ENCODE measurements at places on chromosomes 4 and X.

DNA sequence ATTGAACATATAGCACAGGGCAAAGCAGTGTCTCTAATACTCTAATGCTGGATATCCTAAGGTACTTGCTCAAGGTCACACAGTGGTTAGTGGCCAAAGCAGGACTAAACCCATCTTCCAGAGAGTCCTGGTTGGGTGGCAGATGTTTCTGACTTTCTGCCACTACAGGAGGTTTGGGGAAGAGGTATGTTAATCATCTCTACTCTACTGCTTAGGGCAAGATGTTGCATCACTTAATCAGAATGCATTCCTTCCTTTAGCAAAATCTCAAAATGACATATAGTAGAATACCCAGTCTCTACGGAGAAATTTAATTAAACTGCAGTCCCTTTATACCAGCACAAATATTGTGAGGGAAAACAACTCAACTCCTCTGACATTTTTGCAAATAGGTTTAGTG, 190.7 kb upstream of the FAM241A start:
- no peak for DNase-seq

GRCh38 chrX:13257223-13258051, 62.4 kb downstream of the ATXN3L start:
- no peak for DNase-seq

- no peak for DNase-seq
Measured at GRCh38 chr4:48968814-48969213, 17.3 kb upstream of the CWH43 start.

- DNase-seq: no peak
Measured at GRCh38 chrX:118504581-118504980, 9.0 kb downstream of the DOCK11 start.

GRCh38 chrX:33923262-33923661, 208.9 kb downstream of the FAM47A start:
- no peak for DNase-seq

DNA sequence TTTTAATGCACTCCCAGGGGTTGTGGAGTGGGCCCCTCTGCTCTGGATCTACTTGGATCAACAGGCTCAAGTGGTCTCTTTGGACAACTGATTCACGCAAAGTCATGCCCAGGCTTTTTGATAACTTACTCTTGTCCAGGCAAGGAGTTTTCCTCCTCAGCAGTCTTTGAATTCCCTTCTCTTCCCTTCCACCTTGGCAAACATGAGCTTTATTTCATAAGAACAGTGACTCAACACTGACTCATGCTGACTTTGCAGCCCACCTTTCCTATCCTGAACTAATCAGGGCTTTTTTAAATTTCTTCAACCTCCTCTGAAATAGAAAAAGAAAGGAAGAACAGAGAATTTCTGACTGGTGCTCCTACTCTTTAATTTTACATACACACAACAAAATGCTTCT, 132.1 kb upstream of the LDB2 start:
- DNase-seq: no peak

DNA sequence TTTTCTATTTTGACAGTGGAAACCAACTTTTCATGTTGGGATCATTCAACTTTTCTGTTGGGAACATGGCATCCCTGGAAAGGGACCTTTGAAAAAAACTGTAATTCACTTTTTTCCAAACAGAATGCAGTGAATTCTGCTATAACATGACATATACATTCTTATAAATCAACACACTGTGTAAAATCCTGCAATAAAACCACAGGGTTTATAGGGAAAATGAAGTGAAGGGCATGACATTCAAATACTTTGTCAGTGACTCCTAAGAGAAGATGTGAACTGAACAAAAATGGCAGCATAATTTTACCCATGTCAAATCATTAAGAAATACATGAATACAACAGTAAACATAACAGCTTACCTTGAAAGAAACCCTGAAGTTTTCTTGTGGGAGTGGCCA, 264.5 kb upstream of the ANKRD50 start:
- DNase-seq: no peak

DNA sequence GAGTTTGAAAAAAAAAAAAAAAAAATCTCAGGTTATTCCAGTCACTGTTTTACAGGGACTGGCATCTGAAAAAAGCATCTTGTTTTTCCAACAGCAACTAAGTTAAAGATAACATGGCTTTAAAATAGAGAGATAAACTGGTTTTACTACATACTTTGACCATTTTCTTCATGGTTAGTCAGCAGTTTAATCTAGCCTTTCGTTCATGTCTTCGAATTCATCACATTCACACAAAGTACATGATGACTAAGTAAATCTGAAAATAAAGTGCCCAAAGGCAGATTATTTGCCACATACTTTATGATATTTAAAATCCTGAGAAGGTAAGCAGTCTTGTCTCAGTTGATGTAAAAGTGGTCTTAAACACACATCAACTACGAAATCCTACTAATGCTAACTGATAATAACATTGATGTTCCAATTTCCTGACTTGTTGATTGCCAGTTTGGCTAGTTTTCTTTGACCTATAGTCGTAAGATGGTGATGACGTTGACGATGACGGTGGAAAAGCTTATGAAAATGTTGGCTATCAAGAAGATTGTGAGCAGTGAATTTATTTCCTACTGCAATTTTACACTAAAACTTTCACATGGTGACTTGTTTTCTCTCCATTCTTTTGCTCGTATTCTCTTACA, 540.5 kb upstream of the BOD1L1 start:
- no peak for DNase-seq
